Muscle of arm (tissue), 14 donors: ENCODE measurements at places on chromosomes 2 and 18.

DNA sequence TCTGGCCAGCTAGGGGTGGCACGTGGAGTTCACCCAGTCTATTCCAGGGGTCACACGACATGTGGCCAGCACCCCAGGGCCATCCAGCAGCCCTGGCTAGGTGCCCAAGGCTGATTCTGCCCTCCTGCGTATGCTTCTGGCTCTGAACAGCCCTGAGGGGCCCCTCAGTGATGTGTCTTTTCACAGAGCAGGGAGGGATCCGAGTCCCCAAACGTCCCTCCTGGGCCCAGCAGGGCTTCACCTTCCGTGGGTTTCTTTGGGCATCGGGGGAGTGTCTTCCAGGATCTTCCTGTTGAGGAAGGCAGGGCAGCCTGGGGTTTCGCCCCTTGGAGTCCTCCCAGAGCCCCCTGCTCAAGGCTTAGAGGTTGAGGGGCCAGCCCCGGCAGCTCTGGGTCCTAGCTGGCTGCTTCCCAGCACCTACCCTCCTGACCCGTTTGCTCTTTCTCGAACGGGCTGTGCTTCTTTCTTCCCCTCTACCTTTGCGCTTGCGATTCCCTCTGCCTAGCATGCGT lies 165.9 kb downstream of the DYSF start:
- no peak for DNase-seq

DNA sequence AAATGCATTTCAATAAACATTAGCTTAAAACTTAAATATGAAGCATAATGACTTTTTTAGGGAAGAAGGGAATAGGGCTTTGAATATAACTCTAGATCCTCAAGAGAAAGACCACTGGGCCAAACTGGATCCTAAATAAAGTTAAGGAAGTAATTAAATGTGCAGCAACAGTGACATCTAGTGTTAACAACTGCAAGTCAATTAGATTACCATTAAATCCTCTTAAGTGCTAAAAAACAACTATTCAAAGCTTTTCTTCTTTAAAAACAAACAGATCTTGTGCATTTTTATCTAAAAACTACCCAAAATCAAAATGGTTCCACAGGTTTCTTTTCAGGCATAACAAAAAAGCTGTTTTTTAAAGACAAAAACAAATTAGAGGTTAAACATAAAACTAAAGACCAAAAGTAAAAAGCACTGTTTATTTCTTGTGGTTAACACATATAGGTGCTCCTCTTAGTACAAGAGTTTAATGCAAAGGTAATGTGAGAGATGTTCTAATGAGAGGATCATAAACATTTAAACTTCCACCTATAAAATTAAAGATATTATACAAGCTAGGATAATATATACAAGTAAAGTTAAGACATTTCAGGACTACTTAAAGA lies 111.4 kb downstream of the THADA start:
- peak; percentile 85 for DNase-seq

DNA sequence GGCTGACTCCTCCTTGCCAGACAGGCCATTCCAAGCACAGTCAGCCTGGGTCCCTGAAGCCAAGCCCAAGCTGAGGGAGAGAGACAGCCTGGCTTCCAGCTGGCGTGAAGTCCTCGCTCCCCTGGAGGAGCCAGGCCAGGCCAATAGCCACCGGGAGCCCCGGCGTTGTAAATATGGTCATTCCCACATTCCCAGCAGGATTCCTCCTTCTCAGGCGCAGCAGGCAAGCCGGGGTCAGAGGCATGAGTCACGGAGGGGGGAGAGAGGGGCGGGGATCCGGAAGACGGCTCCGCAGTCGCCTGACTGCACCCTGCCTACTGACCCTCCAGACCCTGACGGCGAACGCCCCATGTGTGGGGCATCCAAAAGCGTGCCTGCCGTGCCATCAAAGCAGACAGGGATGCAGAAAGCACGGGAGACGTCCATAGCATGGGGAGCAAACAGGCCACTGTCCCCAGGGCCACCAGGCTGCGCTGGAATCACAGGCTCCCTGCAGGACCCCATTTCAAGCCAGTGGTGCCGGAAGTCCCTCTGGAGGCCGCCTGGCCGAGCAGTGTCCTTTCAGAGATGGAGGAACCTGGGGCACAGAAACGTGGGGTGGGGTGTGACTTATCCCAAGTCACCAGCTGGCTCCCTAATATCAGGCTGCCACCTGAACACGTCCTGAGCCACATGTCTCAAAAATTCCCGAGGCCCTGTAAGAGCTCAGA lies 48.2 kb downstream of the TWIST2 start:
- DNase-seq, result no peak

GRCh38 chr18:2236232-2236631 lies 335.1 kb downstream of the METTL4 start:
- no peak for DNase-seq

GRCh38 chr2:148524519-148524919 lies 120.0 kb upstream of the EPC2 start:
- no peak for DNase-seq

- DNase-seq, result no peak
Measured at GRCh38 chr2:44335806-44336538, 25.3 kb downstream of the PREPL start.
